ENCODE measurements at places on chromosomes 4 and X.

- DNase-seq: no peak
Measured at GRCh38 chr4:5128569-5128968, 77.3 kb downstream of the STK32B start.

- no peak for DNase-seq
Measured at GRCh38 chrX:118780509-118780908, 43.1 kb upstream of the ZCCHC12 start.

DNA sequence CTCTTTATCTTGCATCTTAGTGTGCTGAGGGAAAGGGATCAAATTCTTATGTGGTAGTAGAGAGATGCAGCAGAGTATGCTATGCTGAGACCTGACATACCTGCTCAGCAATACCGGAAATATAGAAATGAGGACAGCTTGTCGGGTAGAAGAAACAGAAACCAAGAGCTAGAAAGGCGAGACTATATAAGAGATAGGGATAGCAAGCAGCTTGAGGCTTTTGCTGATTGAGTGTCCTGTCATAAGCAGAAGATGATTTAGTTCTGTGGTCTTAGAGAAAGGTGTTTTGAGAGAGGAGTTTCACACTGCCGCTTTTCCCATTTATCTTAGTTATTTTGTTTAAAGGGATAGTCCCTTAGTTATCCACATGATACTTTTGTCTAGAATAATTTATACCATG is 31.7 kb downstream of the USP9X start:
- peak; percentile 18 for DNase-seq

DNA sequence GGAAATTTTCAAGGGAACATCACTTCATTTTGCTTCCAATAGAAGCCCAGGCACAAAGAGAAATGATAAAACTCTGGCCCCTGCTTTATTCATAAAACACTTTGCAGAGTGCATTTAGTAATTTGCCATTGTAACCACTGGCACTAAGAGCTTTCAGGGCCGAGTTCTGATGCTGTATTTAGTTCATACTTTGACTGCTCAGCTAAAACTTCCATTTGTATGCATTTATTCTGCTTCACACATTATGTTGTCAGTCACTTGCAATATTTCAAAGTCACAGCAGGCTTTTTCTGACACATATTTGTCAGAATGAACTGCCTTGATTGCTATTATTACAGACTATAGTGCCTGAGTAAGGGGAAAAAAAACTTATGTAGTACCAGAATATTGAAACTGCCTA is 174.3 kb upstream of the ATOH1 start:
- DNase-seq: no peak

DNA sequence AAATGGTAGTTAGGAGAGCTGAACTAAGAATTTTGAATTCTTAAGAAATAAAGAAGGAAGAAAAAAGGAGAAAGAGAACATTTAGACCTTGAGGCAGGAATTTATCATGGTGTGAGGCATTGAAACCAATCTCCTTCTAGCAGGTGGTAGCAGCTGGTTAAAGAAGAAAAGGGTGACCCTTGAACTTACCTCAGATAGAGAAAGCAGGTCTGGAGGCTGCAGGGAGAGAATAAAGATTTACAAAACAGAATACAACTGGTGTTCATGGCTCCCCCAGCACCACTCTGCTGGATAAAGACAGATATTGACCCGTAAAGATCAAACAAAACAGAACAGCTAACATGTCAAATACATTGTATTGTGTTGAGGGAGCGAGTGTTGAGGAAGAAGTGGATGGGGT is 56.0 kb downstream of the NCAPG start:
- no peak for DNase-seq

DNA sequence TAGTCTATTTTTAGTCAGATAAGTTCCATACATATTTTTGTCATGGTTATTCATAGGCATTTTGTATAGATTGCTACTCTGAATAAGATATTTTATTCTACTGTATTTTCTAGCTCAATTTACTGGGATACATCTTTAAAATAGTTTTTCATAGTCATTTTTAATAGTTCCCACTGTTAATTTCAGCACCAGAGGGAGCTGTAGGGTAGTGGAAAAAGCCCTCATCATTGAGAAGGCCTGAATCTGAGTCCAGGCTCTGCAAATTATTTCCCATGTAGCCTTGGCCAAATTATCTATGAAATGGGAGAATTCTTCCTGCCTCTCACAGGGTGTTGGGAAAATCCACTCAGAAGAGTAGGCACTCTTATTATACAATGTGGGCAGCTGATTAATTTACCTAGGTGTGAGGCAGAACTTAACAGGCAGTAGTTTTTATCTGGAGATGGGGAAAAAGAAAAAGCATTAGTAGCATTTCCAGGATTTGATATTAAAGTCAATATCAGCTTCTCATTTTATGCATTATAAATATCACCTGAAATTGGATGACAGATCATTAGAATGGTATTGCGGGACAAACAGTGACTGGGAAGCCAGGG is 102.9 kb upstream of the PAQR3 start:
- DNase-seq: peak; percentile 46

GRCh38 chr4:113692809-113693411 is 68.6 kb downstream of the CAMK2D start:
- no peak for DNase-seq

DNA sequence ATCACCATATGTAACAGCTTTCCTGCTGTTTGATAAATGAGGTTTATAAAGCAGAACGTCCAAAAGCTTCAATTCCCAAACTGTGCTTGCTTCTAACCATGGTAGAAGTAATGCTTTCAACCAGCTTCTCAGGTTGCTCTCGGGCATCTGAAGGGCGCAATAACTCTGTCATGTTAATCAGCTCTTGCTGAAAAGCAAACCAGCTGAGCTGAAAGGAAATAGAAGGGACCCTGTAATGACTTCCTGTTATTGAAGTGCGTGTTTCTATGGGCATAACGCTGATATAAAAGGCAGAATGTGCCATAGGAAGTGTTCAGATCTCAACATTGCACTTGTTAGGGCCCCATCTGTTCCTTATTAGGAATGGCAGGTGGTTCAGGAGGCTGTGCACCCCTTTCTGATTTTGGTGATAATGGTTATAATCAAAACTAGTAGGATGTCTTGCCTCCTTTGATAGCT is 21.2 kb downstream of the HERC3 start:
- no peak for DNase-seq

DNA sequence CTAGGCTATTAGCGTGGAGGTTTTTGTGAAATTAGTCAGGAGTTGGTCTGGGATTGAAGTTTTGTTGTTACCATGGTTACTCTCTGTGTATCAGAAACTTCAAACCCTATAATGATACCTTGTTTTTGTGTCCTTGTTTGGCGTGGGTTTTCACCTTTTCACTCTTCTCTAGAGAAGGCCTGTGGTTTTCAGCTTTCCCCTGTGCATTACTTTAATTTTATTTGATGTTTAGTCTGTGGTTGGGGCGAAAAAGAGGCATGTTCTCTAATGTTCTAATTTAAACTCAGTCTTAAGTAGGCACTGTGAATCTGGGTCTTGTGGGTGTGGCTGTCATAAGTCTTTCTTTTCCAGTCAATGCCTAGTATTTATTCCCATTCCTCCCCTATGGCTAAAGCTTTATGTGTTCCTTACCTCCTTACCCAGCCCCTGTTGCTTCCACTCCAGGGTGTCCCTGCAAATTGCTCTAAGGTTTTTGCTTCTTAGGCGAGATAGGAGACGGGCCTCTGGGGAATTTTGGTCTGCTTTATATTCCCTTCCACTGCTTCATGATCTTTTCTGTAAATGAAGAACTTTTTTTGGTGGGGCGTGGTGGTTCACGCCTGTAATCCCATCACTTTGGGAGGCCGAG is 326.3 kb upstream of the ZCCHC13 start:
- DNase-seq: no peak

DNA sequence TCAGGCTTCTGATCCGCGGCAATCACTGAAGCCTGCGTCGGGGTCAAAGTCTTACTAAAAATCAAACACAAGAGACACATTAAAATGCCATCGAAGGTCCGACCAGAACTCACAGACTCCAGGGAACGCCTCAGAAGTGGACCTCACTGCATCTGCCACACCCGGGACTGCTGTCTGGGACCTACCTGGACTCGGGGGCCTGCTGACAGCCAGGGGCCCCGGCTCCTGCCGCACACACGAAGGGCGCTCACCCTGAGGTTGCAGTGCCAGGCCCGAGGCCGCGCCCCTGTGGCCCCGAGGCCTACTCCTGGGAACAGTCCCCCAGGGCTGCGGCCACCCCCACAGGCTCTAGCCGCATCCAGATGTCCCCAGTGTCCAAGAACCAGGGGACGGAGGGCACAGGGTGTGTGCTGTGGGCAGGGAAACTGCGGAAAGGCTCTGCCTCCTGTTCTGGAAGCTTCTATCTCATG is 7.4 kb downstream of the CTBP1 start:
- DNase-seq: no peak

DNA sequence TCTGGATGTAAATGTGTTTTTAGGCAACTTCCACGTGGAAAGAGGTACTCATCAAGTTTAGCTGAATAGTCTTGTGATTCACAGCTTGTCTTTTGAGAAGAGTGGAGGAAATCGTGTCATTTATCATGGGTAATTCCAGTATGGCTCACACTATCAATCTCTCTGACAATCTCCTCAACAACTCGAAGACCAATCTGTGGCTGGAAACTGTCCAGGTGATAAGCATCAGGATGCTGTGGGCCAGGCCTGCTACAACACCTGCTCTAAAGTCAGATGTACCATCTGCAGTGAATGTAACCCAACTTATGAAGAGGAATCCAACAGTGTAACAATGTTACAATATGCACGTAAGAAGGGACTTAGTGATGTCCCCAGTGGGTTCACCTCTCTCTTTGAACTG is 132.1 kb upstream of the GK2 start:
- DNase-seq: no peak

DNA sequence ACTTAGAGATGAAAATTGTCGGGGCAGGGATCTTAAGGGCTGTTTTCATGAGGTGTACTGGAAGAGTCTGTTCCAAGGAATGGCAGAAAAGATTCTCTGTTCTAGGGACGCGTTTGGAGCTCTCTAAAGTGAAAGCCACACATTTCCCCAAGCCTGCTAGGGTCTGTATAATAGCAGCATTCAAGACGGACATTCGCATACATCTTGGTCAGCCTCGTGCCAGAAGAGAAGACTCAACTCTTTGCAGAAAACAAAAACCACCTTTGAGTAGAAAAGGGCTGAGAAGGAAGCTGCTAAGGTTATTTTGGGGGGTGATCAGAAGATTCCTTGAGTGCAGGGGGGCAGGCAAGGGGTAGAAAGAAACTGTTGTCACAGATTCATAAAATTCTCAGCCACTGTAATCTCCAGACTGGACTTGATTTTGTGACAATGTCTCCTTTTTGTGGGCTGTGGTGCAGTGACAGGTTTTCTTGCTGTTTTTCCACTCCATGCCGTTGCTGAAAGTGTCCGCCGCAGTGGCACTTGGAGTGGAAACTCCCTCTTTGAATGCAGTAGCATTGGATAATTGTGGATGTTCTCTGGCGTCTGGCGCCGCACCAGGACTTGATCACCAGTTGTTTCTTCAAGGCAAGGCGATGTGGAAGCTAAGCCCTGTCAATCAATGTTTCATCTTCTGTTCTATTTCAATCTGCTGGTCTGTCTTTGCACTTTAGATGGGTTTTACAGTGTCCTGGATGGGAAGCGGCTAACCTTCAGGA is 2.9 kb downstream of the GYG2 start:
- DNase-seq: no peak

GRCh38 chr4:53847965-53848364 is 216.4 kb downstream of the CHIC2 start:
- DNase-seq: no peak

- DNase-seq: no peak
Measured at GRCh38 chr4:96383349-96383748, 543.5 kb downstream of the PDHA2 start.

Data from epithelial cell of esophagus (primary cell).